ENCODE measurements at places on chromosomes 4 and X.

DNA sequence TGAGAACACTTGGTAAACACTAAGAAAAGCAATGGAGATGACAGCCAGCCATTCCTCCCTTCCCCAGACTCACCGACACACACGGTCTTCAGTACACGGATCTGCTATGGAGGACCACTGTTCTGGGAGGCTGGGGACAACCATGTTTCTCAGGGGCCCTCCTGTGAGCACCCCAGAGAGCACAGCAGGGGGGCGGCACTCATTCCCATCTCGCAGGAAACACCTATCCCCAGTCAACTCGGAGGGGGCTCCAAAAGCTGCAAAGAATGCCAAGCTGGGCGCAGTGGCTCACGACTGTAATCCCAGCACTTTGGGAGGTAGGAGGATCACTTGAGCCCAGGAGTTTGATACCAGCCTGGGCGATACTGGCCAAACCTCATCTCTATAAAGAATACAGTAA, 172.1 kb downstream of the AFAP1 start:
- no peak overlapping the region for H3K27ac ChIP-seq
- no peak for DNase-seq
- peaks cover 35% of the 10 kb centered on the region for H3K27me3 ChIP-seq
- peaks cover 71% of the 10 kb centered on the region for H3K36me3 ChIP-seq
- H3K4me3 ChIP-seq: no peak overlapping the region
- H3K4me1 ChIP-seq: peaks cover 41% of the 10 kb centered on the region

- DNase-seq: peak; percentile 3
- H3K4me3 ChIP-seq: no peak overlapping the region
- H3K27ac ChIP-seq: no peak overlapping the region
- peaks cover 10% of the 10 kb centered on the region for H3K4me1 ChIP-seq
Observed at GRCh38 chr4:137274404-137274803, 257.9 kb downstream of the PCDH18 start.

- H3K27ac ChIP-seq: no peak overlapping the region
- DNase-seq: no peak
- H3K4me1 ChIP-seq: peaks cover 77% of the 10 kb centered on the region
Observed at GRCh38 chr4:168126952-168127351, 34.6 kb downstream of the ANXA10 start.

DNA sequence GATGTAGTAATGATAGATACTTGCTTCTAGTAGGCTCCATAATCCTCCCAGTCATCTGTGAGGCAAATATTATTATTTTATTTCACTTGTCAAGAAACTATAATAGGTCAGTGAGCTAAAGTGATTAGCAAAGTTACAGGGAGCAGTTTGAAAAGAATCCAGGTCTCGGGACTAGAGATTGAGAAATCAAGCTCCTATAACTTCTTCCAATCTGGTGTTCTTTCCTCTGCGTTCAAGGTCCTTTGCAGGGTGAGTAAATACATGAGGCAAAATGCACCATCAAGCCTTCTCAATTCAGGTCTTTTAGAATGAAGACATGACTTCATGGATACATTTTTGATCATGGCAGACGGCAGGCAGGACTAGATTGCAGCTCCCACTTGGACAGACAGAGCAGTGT, 150.4 kb downstream of the FRAS1 start:
- no peaks in the 10 kb centered on the region for H3K36me3 ChIP-seq
- no peak for DNase-seq
- H3K27ac ChIP-seq: no peak overlapping the region

DNA sequence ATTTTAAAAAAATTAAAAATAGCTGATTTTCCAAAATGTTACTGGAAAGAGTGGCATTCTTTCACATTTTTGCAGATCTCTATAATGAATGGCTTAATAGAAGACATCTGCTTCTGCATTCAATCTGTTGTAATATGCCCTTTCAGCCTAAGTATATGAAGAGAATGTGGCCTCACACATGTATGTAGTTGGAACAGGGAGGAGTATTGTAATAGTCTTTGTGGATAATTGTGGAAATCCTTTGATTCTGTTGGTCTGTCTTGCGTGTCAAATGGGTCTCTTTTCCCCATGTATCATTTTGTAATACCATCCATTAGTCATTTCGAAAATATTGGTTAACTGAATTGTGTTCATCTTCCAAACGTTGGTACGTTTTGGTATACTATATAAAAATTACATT, 11.6 kb downstream of the TXLNG start:
- H3K27ac ChIP-seq: peak overlapping the region; percentile 49
- DNase-seq: no peak
- no peaks in the 10 kb centered on the region for H3K27me3 ChIP-seq
- no peaks in the 10 kb centered on the region for H3K36me3 ChIP-seq
- no peak overlapping the region for H3K4me3 ChIP-seq

GRCh38 chrX:130805903-130806302, 97.1 kb downstream of the ENOX2 start:
- peaks cover 6% of the 10 kb centered on the region for H3K4me1 ChIP-seq
- H3K4me3 ChIP-seq: no peak overlapping the region
- no peaks in the 10 kb centered on the region for H3K27me3 ChIP-seq
- no peaks in the 10 kb centered on the region for H3K36me3 ChIP-seq

GRCh38 chrX:30488092-30488491, 89.5 kb downstream of the TASL start:
- H3K27me3 ChIP-seq: no peaks in the 10 kb centered on the region
- no peaks in the 10 kb centered on the region for H3K36me3 ChIP-seq
- DNase-seq: no peak
- no peak overlapping the region for H3K27ac ChIP-seq

DNA sequence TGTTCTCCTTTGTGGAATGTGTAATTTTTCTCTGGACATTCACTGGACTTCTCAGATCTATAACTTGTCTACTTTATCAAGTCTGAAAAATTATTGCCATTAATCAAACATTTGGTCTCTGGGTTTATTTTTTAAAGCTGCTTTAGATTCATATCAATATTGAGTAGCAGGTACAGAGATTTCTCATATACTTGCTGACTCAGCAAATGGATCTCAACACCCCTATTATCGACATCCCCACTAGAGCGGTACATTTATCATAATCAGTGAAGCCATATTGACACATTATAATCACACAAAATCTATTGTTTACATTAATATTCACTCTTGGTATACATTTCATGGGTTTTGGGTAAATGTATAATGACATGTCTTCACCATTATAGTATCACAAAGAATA, 268.7 kb downstream of the SPOCK3 start:
- DNase-seq: no peak
- H3K4me3 ChIP-seq: no peak overlapping the region
- no peaks in the 10 kb centered on the region for H3K4me1 ChIP-seq

DNA sequence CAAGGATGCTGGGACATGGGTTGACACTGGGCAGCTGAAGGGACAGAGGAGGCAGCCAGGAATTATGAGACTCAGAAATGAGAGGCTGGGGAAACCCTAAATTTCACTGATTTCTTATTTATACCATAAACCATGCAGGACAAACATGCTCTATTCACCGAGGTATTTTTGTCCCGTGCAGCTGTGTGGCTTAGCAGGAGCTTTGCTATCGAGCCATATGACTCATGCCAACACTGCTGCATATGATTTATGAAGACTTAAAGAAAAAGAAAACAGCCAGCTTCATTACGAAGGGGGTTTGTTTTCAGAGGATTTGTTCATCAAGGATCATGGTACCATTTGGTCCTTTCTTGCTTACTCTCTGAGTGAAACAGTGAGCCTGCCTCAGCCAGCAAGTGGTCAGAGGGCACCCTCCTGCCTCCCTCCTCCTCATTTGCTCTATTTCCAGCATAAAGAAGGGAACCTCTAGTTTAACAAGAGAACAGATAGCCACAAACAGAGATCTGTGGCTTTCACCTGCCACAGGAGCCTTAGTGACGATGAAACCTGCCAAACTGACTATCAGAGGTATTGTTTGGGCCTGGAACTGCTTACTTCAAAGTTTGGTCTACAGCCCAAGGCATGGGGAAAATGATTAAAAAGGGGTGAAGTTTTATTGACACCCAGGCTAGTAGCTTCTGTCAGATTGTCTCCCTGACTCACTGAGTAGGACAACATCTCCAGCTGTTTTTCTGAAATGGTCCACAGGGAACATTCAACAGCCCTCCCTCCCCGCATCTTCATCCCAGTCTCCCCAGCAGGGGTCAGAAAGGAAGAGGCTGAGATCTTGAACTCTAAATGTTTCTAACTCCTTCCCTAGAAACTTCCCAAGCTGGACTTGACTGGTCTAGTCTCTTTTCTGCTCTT, 80.1 kb upstream of the MAML3 start:
- peaks cover 48% of the 10 kb centered on the region for H3K4me1 ChIP-seq
- H3K27ac ChIP-seq: peak overlapping the region; percentile 68
- DNase-seq: peak; percentile 64
- H3K27me3 ChIP-seq: no peaks in the 10 kb centered on the region

GRCh38 chr4:96603641-96604040, 763.7 kb downstream of the PDHA2 start:
- DNase-seq: no peak
- no peaks in the 10 kb centered on the region for H3K27me3 ChIP-seq
- no peak overlapping the region for H3K4me3 ChIP-seq
- no peaks in the 10 kb centered on the region for H3K4me1 ChIP-seq
- H3K27ac ChIP-seq: no peak overlapping the region

DNA sequence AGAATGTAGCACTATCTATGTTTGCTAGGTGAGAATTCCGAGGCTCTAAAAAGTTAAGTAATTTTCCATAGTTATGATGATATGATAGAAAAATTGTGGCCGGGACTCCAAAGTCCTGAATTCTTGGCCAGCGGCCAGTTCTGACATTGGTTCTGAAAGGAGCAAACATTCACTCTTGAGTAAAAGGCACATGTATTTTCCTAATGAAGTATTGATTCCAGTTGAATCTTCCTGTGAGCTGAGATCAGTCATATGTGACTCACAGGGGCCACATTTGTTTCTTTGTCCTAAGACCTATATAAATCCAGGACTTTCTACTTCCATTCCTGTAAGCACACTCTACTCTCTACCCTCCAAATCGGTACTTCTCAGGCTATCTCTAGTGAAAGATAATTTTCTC, 349.9 kb downstream of the BMPR1B start:
- DNase-seq: no peak
- peaks cover 8% of the 10 kb centered on the region for H3K4me1 ChIP-seq
- no peak overlapping the region for H3K27ac ChIP-seq
- H3K36me3 ChIP-seq: no peaks in the 10 kb centered on the region

Data from HFFc6 (cell line).